Tibial artery (tissue), 4 donors: ENCODE measurements at places on chromosomes 7 and 10.

DNA sequence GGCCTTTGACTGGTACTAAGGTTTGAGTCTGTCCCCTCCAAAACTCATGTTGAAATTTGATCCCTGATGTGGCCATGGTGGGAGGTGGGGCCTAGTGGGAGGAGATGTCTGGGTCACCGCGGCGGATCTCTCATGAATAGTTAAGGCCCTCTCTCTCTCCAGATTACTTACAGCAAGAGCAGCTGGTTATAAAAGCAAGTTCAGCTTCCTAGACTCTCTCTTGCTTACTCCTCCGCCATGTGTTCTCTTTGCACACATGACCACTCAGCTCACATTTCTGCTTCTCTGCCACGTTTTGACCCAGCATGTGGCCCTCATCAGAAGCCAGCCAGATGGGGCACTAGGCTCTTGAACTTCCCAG is 29.9 kb upstream of the ZMIZ1 start:
- DNase-seq = peak; percentile 20

GRCh38 chr7:85630904-85631600 is 444.2 kb upstream of the SEMA3D start:
- no peak for DNase-seq

GRCh38 chr10:121598263-121599249 is at the start of gene FGFR2:
Gene FGFR2, minus strand, starts transcription at chr10:121598444. Its CDS starts 4,627 bp downstream, at chr10:121593817.
- peak; percentile 92 for DNase-seq

- no peak for DNase-seq
These were observed 12.7 kb upstream of the PAPSS2 start for GRCh38 chr10:87646935-87647334.

- no peak for DNase-seq
These were observed 14.5 kb upstream of the THSD7A start for GRCh38 chr7:11846361-11846955.

GRCh38 chr7:93447509-93447908 is 127.0 kb downstream of the CALCR start:
- DNase-seq = no peak

- no peak for DNase-seq
These were observed 25.3 kb upstream of the FOXL3 start for GRCh38 chr7:264541-265191.

DNA sequence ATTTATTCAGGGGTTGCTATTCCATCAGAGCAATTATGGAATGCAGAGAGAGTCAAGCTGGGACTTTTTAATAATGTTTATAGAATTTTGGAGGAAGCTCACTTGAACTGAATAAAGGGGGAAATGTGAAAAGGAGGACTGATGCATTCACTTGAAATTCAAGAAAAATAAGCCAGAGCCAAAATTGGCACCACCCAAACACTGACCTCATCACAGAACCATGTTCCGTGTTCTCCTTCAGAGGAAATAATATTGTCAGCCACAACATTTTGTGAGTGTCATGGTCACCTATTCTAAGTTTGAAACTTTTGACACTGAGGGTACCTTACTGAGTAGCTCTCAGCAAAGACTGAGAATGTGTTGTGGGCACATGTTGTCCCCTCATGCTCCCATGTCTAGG is 207.0 kb downstream of the ANK3 start:
- DNase-seq = no peak

GRCh38 chr10:47359626-47360418 is 11.7 kb downstream of the RBP3 start:
- peak; percentile 35 for DNase-seq

DNA sequence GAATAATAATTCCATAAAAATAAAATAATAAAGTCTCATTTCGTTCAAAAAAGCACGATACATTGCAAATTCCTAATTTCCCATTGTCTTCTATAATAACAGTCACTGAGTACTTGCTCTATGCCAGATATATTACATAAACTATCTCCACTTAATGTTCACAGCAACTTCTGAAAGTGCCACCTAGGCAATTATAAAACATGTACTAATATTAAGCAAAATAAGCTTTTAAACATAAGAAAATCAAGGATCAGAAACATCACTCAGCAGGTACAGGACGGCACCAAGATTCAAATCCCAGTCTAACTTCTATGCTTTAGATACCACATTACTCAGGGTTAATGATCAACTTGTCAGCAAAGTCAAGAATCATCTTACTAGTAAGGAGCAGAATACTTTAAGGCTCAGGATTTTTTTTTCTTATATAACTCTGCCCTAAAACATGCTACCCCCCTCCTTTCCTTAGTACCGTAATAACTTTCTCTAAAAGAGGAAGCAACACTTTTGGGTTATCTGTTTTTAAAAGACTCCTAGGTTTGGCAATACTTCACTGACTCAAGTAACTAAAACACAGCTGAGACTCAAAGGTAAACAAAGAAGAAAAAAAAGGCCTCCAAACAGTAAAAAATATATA is 51.3 kb downstream of the USP6NL start:
- no peak for DNase-seq

DNA sequence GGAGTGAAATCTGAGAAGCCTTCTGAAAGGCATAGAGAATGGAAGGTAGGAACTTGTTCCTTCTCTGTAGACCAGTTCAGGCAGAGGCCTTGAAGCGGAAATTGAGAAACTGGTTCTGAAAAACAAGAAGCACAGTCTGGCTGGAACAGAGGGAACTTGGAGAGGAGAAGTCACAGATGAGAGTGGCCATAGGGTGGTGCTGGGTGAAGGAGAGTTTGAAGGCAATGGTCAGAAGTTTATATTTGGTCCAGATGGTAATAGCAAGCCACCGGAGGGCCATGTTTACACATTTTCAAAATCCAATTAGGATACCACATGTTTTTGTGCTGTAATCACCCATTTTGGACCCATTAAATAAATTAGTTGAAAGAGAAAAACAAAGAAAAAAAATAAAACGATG is 692.5 kb downstream of the INHBA start:
- DNase-seq = no peak

DNA sequence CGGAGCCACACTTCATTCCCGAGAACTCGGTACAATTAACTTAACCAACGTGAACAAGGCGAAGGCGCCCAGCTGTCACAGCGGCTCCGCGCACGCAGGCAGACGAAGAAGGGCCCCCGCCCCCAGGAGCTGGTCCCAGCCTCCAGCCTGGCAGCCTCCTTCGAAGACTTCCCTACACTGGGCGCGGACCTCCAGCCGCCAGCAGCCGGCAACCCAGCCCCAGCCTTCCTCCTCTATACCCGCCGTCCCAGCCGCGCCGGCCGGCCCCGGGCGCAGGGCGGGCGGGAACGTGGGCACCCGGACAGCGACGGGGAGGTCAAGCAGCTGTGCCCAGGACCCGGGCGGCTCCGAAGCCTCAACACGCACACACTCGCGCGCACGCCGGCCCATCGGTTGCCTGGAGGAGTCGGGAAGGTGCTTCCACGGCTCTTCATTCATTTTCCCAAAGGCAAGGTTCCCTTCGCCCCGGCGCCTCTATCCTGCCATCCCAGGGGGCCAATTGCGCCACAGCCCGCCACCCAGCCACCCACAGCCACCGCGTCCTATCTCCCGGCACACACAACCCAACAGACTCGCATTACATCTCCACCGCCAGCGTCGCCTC is 1.6 kb downstream of the CHST15 start:
- peak; percentile 73 for DNase-seq

DNA sequence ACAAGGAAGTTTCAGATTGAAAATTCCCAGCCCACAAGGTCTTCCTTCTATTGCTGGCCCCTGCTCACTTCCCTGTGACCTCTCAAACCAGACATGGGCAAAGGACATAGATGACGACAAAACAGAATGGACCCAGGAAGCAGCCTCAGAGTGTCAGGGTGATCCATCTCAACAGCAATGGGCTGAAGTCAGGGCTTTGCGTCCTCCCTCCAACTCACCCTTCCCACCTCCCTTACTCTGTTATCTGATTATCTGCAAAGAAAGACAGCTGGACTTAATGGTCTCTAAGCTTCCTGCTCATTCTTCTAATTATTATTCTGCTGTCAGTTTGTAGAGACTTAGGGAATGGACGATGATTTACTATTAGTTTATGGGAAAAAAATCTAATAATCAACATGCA is 115.9 kb downstream of the PIP4K2A start:
- no peak for DNase-seq

DNA sequence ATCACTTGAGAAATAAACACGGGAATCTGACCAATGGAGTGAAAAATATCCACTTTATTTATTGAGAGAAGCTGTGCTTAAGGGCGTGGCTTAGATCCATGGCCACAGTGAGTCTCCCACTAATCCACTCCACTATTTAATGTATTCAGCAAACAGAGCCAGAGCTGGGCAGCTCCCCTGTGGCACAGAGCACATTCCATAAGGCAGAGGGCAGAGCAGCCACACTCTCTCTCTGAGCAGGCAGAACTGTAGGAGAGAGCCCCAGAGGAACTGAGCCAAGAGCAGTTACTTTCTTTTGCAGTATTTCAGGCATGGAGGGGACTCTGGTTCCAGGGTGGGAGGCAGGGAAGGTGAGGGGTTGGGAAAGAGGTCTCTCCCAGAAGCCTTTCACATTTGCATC is 106.0 kb downstream of the GALNT17 start:
- DNase-seq = peak; percentile 34

GRCh38 chr7:87564296-87564963 is 36.3 kb downstream of the ABCB1 start:
- no peak for DNase-seq

DNA sequence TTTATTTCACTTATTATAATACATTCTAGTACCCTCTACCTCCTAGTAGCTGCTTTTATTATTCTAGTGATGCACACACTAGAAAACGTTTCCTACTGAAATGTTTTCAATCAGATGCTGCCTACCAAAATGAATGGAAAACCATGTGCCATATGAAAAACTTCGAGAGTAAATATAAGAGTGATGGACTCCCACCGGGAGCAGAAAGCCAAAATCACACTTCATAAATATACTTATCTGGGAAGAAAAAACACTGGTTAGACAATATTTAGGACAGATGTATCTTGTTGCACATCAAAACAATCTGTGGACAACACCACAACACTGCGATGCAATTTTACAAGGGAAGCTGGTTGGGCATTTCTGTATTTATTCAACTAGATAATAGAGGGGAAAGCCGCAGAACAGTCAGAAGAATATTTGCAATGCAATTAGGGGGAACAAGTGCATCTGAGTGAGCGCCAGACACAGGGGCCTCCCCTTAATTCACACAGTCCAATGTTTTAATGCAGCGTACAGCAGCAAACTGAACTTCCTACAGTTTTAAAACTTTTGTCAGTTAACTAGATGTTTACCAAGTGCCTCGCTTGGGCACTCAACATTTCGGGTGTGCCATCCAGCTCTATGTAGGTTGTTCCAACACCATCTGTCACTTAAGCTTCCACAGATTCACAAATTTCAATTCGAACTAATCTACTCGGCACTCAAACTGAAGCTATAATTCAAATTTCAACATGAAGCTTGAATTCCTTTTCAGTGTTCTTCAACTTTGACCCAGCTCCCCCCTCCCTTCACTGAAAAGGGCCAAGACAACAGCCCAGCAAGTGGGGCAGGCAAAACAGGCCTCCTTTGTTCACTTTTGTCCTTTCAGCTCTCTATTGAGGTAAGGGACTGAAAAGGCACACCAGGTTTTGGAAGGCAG is 7.4 kb downstream of the NRCAM start:
- no peak for DNase-seq

GRCh38 chr7:29005829-29006228 is 47.7 kb upstream of the TRIL start:
- DNase-seq = no peak

- DNase-seq = no peak
These were observed 18.3 kb downstream of the DNAJB12 start for GRCh38 chr10:72336259-72337038.

- no peak for DNase-seq
These were observed 63.7 kb upstream of the IL6 start for GRCh38 chr7:22663357-22663718.

DNA sequence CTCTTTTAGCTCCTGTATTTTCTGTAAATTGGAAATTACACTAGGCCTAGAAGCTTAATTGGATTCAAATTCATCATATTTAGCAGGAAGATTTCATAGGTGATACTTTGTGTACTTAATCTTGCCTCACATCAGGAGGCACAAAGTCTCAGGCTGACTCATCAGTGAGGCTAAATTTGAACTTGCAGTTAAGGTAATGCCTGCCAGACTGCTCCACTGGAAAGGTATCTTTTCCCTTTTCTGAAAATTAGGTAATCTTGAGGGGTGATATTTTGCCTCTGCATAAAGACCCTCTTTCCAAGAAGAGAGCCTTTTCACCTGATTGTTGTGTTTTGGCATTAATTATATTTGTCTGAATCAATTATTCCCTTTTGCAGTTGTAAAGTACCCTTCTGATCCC is 14.6 kb downstream of the PPIA start:
- DNase-seq = no peak

DNA sequence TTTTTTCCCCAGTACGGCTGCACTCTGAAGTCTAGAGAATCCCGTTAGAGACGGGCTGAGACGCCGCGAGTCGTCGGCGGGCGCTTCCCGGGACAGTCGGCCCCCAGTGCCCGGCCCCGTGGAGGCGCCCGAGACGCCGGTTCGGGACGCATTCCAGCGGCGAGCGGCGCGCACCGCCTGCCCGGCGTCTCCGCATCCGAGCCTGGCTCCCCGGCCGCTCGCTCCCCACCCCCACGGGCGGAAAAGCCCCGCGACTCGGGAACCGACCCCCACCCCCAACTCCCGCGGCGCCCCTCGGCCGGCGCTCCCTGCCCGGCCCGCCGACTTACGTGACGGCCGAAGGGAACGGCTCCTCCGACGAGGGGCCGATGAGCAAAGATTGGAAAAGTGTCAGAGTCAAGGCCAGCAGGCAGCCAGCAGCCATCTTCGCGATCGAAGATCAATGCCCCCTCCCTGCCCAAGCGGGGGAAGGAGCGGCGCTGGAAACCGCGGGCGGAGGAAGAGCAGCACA is 486 bp downstream of the CACNA2D1 start:
- no peak for DNase-seq

DNA sequence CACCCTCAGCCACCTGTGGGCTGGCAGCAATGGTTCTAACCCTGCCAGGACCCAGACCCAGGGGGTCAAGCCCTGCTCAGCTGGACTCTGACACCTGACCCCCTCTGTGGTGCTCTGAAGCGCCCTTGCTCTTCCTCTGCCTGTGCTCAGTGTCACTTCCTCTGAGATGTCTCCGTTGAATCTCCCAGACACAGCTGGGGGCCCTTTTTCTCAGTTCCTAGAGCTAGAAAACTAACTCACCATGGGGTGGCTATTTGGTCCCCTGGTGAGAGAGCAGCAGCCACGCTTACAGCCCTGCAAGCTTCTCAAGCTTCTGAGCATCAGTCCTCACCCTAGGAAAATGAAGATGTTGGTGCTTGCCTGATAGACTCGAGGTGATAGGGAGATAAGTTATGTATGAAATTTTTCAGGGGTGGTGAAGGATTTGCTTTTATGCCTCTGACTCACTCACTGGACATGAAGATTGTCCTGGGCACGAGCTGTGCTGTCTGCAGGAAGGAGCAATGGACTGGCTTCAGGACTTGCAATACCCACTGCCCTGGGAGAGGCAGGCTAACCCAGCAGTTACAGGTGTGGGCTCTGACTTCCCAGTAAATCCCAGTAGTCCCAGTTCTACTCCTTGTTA is 29.6 kb downstream of the COL13A1 start:
- DNase-seq = no peak

DNA sequence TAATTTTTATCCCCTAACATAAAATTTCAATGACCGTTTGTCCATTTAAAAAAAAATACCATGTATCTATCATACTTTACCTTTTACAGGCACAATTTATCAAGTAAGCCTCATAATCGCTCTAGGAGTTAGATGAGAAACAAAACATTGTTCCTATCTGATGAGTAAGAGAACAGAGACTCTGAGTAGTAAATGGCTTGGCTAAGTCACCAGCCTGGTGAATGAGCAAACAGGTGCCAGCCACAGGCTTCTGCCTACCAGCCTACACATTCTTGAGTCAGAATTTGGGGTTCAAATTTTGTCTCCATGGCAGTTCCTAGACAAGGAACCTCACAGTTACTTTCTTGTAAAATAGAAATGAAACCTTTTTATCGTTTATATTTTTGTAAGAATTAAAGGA is 235.4 kb downstream of the HGF start:
- no peak for DNase-seq
